ENCODE measurements at places on chromosomes 12 and 14.

- DNase-seq, result no peak
Observed at GRCh38 chr12:94770791-94771190, 120.4 kb upstream of the TMCC3 start.

- DNase-seq, result no peak
Observed at GRCh38 chr12:116101991-116102390, 175.5 kb downstream of the MED13L start.

DNA sequence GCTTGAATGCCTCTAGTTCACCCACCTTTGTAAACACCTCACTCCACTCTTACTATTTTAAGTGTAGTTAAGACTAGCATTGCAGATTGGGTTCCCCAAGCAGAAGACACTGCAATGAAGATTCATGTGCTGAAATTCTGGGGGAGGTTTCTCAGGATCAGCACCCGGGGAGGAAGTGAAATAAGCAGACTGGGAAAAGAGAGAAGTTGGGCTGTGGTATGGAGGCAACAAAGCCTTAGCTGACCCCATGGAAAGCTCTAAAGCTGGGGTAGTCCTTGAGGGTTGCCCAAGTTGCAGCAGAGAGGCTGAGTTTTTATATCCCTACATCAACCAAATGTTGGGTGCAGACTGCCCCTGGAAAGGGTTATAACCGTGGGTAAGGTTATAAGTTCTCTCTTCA lies 23.9 kb upstream of the IGF1 start:
- DNase-seq, result no peak

GRCh38 chr12:78540606-78541336 lies 323.8 kb upstream of the SYT1 start:
- DNase-seq, result no peak

DNA sequence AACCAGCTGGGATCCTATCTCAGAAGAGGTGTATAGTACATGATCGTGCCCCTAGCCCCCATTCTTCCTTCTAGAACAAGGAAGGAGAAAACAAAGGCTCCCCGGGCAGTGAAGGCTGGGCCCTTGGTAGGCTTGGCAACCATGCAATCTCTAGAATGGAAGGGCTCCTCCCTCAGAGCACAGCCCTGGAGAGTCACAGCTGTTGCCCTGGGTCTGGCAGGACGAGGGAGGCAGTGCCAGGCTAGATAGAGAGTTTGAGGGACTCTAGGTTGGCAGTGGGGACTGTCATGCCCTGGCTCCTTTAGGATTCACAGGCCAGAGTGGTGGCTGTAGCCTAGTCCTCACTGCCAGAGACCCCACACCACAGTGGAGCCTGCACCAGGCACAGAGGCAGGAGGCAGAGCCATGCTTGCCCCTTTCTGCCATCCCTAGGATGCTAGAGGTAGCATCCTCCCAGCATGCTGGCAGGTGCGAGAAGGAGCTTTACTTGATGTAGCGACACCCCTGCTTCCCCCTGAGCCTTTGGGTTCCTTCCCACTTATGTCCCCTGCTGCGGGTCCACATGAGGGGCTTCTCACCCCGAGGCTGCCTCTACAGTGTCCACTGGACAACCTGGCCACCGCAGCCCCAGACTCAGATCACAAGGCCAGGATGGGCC lies 33.4 kb upstream of the CIPC start:
- DNase-seq, result no peak

GRCh38 chr12:114245555-114245954 lies 160.4 kb downstream of the TBX5 start:
- no peak for DNase-seq

GRCh38 chr14:68391311-68392014 lies 401.4 kb downstream of the ZFP36L1 start:
- no peak for DNase-seq

GRCh38 chr12:97984974-97985580 lies 522.5 kb downstream of the RMST start:
- DNase-seq, result no peak

- no peak for DNase-seq
Observed at GRCh38 chr12:101920906-101921305, 43.5 kb downstream of the DRAM1 start.

DNA sequence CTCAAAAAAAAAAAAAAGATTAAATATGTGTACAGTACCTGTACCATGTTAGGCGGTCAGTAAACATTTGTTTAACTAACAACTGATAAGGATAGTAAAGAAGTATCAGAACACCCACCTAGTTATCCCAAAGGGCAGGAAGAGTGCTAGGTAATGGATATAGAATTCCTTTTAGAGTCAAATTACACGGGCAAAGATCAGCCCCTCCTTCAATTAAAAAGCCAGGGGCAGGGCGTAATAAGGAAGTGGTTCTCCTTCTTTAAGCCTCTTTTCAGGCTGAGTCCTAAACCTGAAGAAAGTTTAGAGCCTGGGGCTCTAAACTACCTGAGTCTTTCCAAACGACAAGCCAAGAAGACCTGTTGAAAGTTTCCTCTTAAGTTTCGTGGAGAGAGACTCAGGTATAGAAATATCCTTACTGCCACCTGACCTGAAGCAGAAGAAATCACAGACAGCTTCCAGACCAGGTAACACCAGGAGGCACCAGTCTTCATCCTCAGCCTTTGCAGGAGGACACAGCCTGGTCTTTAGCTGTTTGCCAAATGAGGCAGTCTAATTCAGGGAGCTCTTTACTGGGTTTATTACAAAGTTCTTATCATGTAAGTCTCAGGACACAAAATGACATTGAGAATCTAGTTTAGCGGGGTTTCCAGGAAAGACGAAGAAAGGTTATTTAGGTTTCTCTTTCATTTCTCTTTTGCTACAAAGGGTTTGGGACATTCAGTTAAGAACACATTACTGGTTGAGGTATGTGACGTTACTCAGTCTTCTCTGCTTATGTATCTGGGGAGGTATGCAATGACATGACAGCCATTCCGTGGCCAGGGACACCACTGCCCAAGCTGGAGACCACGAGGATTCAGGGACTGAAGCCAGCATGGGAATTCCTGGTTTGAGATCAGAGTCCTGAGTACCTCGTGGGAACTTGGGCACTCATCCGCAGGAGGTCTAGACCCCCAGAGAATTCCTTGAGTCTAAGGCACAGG lies at the start of gene BCL2L14:
TSS of gene BCL2L14 (plus strand) at position 266 of the 983 bp plus-strand sequence. CDS start 8,367 bp downstream, outside the sequence.
- DNase-seq, result no peak

DNA sequence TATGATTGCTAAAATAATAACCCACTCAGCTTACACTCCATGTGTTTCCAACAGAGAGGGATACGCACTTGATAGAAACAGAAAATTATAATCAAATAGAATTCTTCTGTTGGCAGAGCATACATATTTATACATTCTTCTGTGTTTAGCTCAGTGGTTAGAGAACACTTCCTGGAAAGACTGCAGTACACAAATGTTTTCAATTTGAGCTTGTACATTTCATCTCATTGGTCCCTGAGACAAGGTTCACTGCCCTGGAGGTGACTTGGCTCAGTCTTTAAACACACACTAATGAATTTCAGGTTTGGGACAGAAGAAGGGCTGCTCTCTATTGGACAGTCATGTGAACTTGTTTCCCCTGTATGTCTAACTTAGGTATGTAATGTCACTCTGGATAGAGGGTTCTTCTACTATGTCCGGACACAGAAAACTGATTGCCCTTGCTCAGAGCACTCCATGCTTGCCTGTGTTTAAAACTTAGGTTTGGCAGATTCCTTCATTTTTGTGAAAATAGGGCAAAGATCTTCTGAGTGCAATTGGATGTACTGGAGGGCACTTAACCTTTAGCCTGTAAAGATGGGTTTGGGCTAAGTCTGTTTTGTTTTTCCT lies 22.9 kb downstream of the PROX2 start:
- DNase-seq, result no peak

GRCh38 chr12:25591144-25591543 lies 38.1 kb upstream of the LMNTD1 start:
- no peak for DNase-seq

GRCh38 chr12:76080729-76081415 lies 3.6 kb downstream of the NAP1L1 start:
- no peak for DNase-seq

- DNase-seq, result no peak
Observed at GRCh38 chr14:38404616-38405015, 148.7 kb upstream of the CLEC14A start.

- DNase-seq, result no peak
Observed at GRCh38 chr14:37709419-37710195, 114.2 kb downstream of the TTC6 start.

DNA sequence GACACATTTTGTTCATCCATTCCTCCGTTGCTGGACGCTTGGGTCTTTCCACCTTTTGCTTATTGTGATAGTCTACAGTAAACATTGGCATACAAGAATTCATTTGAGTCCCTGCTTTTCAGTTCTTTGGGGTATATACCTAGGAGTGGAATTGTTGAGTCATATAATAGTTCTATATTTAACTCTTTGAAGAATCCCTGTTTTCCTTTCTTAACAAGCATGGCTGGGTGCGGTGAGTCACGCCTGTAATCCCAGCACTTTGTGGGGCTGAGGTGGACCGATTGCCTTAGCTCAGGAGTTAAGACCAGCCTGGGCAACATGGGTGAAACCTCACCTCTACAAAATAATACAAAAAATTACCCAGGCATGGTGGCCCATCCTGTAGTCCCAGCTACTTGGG lies 75.4 kb downstream of the CCDC92 start:
- no peak for DNase-seq

DNA sequence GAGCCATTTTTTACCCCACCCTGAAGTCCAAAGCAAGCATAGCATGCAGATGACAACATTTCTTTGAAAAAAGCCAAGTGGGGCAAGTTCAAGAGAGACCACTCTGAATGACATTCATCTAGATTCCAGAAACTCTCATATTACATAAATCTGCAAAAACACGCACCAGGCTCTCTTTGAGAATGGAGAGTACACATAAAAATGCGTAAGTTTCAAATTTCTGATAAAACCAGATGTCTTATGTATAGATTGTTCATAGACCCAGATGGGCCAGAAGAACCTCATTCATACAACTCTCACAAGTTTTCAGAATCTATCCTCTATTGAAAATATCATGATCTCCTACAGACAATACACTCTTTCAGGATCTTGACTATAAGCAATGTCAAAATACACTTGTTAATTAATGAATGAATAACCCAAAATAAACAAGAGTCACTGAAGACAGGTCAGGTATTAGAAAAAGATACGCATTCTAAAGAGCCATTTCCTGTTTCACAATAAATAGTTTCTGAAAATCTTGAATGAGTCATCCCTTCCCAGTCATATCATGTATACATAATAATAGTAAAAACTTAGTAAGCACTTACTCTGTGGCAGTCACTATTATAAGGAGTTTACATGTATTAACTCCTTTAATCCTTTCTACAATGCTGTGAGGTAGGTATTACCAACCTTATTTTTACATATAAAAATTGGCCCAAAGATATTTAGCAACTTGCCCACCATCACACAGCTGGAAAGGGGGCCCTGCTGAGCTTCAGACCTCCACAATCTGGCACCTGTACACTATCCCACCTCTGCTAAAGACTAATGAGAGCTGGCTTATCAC lies 72.0 kb downstream of the PPP2R5E start:
- no peak for DNase-seq

GRCh38 chr14:102893452-102893851 lies 29.0 kb upstream of the AMN start:
- DNase-seq, result no peak

DNA sequence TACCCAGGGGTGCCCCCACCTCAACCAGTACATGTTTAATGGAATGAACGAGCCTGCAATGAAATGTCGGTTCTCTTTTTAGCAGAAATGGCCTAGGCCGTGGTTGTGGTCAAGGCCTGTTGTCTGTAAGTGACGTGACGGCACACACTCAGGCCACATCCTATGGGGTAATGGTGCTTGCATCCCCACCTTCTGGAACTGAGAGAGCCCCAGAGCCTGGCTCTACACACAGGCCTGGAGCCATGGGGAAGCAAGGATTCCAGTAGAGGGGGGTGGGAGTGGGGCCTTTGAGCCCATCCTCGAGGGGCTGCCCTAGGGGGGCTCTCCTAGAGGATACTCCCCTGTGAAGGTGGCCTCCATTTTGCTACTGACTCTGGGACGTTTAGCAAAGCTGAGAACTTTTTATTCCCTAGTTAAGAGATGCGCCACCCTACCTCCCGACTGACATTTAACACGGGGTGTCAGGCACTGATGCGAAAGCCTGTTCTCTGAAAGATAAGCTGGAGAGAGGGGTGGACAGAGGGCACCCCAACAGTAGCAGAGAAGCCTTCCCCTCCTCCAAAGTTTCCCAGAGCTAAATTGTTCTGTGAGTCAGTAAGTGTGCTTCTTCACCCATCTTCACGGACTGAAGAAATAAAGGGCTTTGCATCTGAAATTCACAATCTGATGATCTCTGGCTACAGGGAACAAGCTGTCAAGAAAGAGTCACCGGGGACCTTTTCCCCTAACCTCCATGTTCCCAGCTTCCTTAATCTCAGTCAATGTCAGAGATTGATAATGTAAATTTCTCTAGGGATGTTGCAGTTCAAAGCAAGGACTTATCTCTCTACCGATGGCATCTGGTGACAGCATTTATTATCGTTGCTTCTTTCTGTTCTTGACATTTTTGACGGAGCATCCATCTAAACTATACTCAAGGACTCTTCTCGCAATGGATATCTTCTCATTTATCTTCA lies 6.8 kb downstream of the RIN3 start:
- no peak for DNase-seq

- DNase-seq, result no peak
Observed at GRCh38 chr12:114916124-114916523, 232.1 kb upstream of the TBX3 start.

GRCh38 chr12:51378749-51379148 lies 12.5 kb downstream of the GALNT6 start:
- DNase-seq, result no peak

GRCh38 chr14:91947475-91948184 lies at the start of gene FBLN5:
Gene FBLN5 (minus strand): TSS chr14:91947694. CDS start chr14:91947229, 465 bp downstream.
- DNase-seq, result peak; percentile 6

GRCh38 chr12:21324551-21324950 lies 10.2 kb downstream of the SLCO1A2 start:
- no peak for DNase-seq

DNA sequence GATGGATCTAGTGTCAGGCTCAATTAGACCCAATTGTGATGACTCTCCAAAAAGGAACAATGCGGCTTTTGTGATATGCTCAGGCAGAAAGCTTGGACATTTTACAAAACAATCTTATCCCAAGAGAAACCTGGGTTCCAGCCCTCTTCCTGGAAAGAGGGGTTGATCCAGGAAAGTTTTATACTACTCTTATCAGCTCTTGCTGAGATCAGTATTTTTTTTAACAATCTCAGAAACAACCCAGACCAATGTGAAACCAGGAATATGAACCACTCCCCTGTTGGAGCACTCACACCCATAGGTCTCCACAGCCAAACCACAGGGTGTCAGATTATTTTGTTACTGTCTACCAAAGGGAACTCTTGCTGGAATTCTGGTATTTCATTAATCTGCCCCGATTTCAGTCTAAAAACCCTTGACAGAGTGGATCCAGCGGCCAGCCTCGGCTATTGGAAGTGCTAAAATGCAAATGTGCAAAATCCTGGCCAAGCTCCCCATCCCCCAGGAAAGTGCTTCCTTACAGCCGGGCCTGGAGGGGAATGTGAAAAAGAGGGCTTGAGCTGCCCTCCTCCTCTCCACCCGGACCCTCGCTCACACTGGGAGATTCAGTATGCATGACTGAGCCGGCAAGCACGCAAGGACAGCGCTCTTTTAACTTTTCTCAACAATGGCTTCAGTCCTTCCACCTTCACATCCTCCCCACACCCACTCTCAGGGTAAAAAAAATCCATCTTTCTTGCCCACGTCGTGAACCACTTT lies 4.0 kb downstream of the FBXL14 start:
- DNase-seq, result no peak
